ENCODE measurements at places on chromosomes 1 and 21. TPM values are rescaled to one million over a fixed set of nuclear protein-coding genes. Genes with fewer than 3 reads are reported as not detected.

HES3 gene
- not detected for total RNA-seq

SPRR1A gene
- total RNA-seq = not detected

KRTAP13-2 gene
- not detected for total RNA-seq

SGIP1 gene
- total RNA-seq = 2.1 TPM

ESRRG gene
- total RNA-seq = 0.18 TPM

ST6GALNAC3 gene
- 3.1 TPM for total RNA-seq

ICOSLG gene
- total RNA-seq = not detected

TNNI3K gene
- not detected for total RNA-seq

- no peak for DNase-seq
These were observed 33.1 kb downstream of the LRRC71 start for GRCh38 chr1:156953571-156953970.

GRCh38 chr1:215825056-215825455, 258.0 kb downstream of the KCTD3 start:
- no peak for DNase-seq

DNA sequence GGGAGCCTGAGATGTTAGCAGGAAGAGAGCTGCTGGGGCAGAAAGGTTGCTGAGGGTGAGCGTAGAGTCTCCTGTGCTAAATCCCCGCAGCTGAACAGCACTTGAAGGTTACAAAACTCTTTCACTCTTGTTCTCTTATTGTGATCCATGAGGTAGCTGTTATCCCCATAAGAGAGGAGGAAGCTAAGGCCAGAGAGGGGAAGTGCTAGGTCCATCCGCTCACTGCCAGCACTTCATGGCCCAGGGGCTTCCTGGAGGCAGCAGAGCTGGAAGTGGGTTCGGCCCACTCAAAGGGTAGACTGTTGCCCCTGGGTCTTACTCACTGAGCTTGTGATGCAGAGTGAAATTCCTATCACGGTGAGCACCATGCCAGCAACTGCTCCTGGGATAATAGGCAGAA, 5.6 kb downstream of the TMEM234 start:
- no peak for DNase-seq

- no peak for DNase-seq
These were observed 301.3 kb downstream of the PLPP3 start for GRCh38 chr1:56278061-56278460.

GRCh38 chr1:91166106-91166712, 144.4 kb upstream of the ZNF644 start:
- peak; percentile 67 for DNase-seq

- DNase-seq = no peak
These were observed 1.0 kb upstream of the ARID1A start for GRCh38 chr1:26694638-26695355.

DNA sequence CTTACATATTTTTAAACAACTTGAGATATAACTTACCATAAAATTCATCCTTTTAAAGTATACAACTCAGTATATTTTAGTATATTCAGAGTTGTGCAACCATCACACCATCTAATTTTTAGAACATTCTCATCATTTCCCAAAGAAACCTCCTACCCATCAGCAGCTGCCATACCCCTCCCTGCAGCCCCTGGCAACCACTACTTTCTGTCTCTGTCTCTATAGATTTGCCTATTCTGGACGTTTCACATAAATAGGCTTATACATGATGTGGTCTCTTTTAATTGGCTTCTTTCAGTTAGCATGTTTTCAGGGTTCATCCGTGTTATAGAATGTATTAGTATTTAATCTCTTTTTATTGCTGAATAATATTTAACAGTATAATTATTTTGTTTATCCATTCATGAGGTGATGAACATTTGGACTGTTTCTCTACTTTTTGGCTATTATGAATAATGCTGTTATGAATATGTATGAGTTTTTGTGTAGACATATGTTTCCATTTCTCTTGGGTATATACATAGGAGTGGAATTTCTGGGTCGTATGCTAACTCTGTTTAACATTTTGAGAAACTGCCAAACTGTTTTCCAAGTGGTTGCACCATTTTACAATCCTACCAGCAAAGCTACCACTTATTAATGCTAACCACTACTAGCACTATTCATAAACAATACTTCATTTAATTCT, 29.5 kb downstream of the WDR26 start:
- DNase-seq = no peak

- no peak for DNase-seq
These were observed 268.2 kb downstream of the LRRC7 start for GRCh38 chr1:69835955-69836354.

DNA sequence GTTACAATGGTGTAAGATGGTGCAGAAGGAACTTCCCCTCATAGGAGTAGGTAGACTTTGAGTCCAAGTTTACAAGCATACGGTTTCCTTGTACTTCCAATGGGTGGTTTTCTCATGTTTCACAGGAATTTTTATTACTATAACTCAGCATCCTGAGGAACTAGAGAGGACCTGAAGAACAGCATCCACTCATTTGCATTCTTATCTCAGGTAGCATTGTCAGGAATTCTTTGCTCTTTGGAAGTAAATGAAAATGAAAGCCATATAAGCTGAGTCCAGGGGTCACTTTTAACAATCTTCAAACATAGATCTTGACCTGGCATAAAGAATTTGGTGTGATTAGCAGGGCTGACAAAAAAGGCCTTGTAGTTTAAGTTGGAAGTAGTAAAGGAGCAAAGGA, 34.4 kb downstream of the CLCA4 start:
- no peak for DNase-seq

DNA sequence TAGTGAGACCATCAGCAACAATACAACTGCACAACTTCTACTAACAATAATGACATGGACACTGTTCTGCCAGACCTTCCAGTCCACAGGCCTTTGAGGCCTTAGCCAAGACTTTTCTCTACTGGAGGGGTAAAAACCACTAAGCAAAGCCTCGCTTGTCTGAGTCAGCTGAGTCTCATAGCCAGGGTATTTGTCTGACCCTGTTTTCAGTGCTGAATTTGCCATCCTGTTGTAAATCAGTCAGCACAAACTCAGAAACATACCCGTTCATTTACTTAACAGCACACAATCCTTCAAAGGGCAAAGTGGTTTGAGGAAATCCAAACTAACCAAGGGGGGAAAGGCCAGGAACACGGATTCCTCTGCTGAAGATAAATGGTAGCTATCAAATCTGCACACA, 537.8 kb downstream of the SMYD3 start:
- peak; percentile 88 for DNase-seq

GRCh38 chr1:46368791-46369190, 25.3 kb upstream of the FAAH start:
- DNase-seq = no peak

DNA sequence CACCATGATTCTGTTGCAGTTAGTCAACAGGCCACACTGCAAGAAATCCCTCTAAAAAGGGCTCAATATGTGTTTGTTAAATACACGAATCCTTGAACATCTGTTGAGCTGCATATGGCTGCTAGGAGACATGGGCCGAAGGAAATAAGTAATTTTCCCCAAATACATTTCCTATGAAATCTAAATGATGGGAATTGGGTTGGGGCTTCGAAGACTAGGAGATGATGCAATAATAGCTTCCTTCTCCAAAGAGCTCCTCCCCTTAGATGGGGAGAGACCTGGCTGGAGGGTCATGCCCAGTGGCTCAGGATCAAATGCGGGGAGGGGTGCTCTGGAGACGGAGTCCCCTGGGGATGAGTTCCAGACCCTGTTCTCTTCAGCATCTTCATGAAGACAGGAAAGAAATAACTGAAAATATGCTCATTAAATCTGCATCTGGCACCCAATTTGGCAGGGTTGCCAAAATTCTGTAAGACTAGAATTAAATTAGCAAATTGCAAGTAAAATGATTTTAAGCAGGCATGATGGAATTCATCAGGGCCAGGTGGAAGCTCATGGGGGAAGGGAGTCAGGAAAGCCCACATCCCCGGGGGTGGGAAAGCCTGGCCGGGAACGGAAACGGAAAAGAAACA, 165.0 kb upstream of the EDN2 start:
- DNase-seq = no peak

DNA sequence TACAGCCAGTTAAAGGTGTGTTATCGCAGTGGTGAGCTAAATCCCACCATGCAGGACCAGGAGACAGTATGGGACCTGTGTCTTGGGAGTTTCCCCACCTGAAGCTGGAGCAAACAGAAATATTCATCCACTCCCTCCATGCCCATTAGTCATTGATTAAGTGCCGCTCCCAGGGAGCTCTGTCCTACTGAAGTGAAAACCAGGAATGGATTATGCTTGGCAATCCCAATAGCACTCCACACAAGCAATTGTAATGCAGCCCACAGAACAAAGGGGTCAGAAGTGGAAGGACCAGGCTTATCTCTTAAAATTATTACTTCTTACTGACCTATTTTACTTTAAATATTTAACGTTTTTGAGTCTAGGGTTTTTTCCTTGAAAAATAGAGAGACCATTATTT, 1005.4 kb downstream of the ADGRL2 start:
- no peak for DNase-seq

GRCh38 chr1:168763031-168763430, 34.0 kb upstream of the DPT start:
- DNase-seq = no peak

- no peak for DNase-seq
These were observed 338.3 kb downstream of the NEGR1 start for GRCh38 chr1:71944006-71944405.

DNA sequence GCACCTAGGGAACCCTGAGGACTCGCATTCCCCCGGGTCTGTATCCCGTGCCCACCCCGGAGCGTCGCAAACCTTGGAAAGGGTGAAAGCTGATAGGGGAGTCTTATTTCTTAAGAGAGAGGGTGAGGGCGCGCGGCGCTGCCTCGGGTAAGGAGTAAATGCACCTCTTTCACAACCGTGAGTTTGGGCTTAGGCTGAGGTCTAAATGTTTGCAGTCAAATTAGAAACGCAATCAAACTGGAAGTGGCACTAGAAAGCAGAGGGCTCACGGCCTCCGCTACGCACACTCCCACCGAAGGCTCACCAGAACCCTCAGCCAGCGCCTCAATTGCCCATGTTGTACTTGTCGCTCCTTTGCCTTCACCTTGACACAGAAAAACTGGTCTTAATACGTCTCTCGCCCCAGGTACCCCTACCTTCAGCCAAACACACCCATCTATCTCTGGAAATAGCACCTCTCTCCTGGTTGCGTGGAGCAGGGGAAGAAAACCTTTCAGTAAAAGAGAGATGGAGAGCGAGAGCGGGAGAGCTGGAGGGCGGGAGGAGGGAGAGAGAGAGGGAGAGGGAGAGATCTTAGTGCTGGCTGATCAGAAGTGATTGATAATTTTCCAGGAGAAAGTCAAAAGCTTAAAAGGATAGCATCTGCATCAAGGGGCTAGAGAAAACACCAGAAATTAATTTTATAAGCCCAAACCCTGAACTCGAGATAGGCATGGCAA, 1.7 kb upstream of the HLX start:
- DNase-seq = no peak

DNA sequence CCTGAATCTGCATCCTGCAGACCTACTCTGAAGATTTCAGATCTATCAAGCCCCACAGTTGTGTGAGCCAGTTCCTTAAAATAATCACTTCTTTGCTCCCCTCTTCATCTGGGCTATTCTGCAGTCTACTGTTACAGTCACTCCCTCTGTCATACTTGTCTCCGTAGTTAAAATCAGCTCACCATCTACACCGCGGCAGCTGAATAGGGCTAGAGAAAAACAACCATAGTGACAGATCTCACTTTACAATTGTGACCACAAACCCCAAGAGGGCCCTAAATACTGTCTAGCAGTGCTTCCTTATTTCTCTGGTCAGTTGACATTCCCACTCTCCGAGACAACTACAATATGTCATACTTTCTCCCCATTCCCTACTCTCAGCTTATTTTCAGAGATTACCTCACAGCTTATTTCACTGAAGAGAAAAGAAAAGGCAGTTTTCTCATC, 12.9 kb downstream of the DESI2 start:
- no peak for DNase-seq

- DNase-seq = no peak
These were observed 8.7 kb downstream of the PLXNA2 start for GRCh38 chr1:208235356-208235981.

- DNase-seq = no peak
These were observed 94.2 kb upstream of the IPO9 start for GRCh38 chr1:201734786-201735185.

DNA sequence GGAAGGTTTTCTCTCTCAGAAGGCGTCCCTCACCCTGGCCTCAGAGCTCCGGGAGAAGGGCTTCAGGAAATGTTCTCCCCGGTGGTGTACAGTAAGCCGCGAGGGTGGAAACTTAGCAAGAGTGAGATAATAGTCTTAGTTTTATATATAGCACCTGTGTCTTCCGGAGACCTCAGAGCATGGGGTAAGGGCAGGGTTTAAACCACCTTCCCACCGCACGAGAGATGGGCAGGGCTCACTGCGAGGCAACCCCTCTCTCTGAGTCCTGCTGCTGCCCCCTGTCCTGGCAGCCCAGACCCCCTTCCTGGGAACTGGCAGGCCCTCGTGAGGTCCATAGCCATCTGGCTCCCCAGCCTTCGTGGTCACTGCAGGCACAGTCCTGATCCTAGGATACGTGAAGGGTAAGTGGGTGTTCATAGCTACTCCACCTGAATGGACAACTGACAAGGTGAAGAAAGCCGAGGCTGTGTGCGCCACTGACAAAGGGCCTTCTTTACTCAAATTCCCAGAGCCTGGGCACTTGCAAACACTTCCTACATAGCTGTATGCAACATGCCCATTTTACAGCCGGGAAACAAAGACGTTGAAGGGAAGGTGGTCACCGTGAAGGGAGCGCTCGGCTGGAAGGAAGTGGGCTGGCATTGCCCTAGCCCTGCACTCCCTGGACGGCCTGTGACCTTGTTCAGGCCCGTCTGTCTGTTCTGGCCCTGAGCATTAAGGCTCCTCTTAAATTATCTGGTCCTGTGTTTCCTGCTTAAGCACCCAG, 26.9 kb downstream of the ITPKB start:
- no peak for DNase-seq

- DNase-seq = no peak
These were observed 3.0 kb downstream of the A3GALT2 start for GRCh38 chr1:33317946-33318345.

DNA sequence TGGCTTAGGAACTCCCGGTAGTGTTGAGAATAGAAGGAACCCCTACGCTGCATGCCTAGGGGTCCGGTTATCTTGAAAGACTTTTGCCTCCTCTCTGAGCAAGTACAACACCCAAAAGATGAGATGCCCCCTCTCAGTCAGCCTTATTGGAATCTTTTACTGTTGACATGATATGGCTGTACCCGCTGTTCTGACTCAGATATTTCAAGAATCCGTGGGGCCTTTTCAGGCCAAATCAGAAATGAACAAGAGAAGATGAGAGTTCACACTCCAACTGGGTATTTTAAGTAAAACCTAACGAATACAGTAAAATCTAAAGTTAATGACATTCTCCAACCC, 164.2 kb downstream of the PPIAL4G start:
- DNase-seq = no peak

Data from fibroblast of the aortic adventitia (primary cell).